Activated T-helper 17 cell treated with anti-CD3 and anti-CD28 coated beads, Interleukin-2, amount 50 U/mL, for 72 hours (primary cell): ENCODE measurements at places on chromosomes 1 and 21.

DNA sequence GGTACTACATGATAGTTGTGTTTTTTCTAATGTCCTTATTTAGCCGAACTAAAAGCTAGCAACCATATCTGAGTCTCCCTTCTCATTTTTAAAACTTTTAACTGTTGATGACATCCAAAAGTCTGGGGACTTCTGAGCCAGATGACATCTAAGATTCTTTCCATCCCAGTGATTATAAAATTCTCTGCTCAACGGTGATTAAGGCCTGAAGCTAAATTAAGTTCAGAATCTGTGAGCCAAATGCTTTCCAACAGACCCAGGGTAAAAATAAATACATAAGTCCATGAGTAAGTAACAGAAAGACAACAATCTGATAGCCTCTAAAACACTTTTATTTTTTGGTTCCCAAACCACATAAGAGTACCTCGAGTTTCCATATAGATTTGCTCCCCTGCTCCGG is 13.1 kb upstream of the PTP4A2 start:
- no peak for ATAC-seq

DNA sequence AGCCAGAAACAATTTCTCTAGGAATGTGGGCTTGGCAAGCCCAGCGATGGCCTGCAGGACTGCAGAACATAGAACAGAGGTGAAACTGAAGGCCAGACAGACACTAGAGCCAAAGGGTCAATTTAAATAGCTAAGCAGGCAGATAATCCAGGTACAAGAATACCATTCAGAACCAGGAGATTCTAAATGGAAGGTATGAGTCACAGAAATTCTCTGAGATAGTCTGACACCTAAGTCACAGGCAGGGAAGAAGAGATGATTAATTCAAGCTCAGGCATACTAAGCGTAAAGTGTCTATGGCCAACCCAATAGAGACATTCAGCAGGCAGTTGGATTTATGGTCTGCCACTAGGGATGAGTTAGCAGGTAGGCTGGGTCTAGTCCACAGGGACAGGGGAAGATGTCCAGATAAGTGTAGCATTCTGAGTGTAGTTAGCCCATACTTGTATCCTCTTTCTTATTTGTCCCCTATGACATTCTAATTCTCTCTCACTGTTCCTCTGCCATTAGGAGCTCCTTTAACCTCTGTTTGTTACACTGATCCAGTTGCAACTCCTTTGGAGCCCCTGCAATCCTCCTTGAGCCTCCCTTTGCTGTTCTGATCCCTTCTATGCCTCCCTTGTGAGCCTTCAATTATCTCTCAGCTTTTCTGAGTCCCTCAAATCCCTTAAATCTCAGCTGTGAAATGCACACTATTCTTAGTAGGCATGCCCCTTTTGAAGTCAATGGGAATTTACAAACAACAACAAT is 383.8 kb downstream of the LMO4 start:
- ATAC-seq: no peak

- ATAC-seq: peak; percentile 97
These were observed 21.7 kb upstream of the IL12RB2 start for GRCh38 chr1:67285780-67286488.

DNA sequence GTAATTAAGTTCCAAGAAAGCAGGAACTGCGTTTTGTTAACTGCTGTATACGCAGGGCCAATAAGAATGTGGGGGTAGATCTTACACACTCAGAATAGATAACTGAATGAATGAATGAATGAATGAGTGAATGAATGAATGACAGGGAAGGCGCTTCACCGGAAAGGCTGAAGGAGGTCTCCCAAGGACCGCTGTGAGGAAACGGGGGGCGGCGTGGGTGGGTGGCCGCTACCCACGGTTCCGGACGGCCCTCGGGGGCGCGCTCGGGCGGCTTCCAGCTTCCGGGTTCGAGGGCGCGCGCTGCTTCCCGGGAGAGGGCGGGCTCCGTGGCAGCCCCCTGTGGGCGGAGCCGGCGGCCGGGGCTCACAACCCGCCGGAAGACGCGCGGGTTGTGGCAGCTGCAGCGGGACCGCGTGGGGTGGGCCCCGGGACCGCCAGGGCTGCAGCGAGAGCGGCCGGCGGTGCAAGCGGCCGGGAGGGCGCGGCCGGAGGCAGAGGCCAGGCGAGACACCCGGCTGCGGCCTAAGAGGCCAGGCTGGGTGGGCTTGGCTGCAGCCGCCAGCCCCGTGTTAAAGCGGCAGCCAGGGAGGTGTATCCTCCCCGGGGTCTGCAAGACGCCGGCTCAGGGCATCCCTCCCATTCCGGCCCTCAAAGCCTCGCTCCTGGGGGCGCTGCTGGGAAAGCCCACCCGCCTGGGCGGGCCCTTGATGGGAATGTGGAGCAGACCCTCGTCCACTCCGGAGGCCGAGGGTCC is at the start of gene ZFP69:
Gene ZFP69, plus strand, starts transcription at position 367 of the 754 bp plus-strand sequence. CDS start 2,072 bp downstream, outside the sequence.
- ATAC-seq: peak; percentile 89

DNA sequence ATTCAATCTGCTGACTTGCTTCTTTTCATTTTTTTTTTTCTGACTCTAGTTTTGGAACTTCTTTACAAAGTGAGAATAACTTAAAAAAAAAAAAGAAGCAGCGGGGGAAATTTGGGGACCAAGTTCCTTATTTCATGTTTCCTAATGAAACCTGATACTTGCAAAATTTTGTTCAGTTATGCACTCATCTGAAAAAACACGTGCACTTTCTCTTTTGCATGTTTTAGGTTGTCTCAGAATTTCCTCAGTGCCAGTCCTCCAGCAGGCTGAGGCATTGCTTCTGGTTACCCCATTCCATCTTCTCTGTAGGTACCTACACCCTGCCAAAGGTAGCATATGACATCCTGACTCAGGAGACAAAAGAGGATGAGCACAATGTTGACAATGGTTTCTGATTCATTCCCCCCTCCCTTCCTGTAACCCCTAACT is 299.7 kb downstream of the GRIK1 start:
- ATAC-seq: no peak

DNA sequence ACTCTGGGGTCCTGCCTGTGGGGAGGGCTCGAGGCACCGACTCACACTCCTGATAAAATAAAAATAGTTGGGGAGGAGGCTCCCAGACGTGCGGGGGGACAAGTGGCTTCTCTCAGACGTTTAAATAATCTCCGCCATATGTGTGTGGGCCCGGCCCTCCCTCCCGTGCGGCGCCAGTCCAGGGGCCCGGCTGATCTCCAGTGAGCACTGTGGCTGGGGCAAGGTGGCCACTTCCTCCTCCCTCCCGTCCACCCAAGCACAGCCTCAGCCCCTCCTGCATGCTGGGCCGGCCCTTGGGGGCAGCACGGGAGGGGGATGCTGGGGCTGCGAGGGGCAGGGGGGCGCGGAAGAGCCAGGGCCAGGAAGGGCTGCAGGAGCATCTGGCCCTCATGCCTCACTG is 4.0 kb upstream of the PLCH2 start:
- ATAC-seq: no peak

- ATAC-seq: no peak
These were observed 76.3 kb downstream of the ADARB1 start for GRCh38 chr21:45150638-45151131.

DNA sequence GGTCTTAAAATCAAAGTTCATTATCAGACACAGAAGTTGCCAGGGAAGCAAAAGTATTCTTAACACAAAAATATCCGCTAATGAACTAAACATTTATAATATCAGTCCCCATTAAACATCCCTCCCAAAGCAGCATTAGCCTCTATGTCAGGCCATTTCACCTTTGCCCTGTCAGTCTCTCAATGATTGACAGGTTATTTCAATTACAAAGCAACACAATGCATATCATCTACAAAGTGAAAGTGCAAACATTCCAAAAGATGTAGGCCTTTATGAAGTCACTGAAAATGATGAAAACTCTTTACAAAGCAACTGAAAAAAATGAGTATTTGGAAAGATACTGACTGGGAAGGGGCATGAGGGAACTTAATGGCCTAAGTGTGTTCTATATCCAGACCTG is 14.1 kb downstream of the ENAH start:
- ATAC-seq: no peak

DNA sequence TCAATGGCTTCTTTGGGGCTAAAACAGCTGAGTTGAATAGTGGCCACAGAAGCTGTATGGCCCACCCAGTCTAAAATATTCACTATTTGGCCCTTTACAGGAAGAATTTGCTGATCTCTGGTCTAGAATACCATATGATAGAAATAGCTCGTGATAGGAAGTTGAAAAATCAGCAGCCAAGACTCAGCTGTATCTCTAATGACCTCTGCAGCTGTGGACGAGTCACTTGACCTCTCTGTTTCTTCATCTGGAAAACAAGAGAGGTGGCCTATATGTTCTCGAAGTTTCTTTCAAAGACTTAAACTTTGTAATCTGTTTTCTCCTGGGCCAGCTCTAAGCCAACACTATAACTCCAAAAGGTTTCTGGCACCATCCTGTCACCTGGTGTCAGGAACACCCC is 129.2 kb downstream of the ZBTB18 start:
- no peak for ATAC-seq

GRCh38 chr21:34845521-34846451 is 177.0 kb downstream of the CLIC6 start:
- peak; percentile 97 for ATAC-seq

DNA sequence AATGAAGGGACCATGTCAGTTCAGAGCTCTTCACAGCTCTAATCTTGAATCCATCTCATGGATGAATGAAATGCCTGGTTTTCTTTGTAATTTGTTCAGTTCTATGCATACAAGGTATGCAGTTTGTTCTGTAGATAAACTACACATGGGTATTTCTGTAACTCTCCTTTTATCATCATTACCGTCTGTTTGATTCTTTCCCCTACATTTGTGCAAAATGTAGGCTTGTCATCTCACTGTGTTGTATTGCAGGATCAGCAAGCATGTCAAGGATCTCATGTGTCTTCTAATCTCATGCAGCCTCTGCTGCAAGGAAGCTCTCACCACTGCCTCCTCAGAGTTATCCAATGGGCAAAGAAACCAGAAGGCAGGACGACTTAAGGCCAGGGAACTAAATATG is 79.3 kb downstream of the OLFML2B start:
- ATAC-seq: no peak

GRCh38 chr1:29668551-29669157 is 432.3 kb downstream of the PTPRU start:
- ATAC-seq: no peak

DNA sequence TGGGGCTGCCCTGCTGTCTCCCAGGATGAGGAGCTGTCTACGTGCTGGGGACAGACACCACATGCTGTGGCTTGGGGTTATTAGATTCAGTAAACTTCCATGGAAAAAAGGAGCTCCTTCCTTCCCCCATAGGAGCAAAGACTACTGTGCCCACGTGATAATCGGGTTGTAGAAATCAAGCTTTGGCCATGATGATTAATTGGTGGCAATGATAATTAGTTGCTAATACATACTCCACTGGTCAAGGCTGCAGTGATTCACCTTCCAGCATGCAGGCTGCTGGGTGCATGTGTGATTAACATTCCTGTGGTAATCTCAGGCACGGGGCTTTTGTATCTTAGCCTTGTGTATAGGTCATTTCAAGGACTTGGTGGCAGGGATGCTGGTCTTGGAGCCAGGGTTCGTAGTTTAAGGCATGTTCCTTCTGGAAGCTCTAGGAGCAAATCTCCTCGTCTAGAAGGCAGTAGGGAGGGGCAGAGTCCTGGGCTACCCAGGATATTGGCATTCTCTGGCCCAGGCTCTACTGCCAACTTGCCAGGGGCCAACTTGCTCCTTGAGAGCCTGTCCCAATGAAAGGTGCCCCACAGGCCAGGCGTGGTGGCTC is 41.4 kb downstream of the TMCO4 start:
- ATAC-seq: no peak

DNA sequence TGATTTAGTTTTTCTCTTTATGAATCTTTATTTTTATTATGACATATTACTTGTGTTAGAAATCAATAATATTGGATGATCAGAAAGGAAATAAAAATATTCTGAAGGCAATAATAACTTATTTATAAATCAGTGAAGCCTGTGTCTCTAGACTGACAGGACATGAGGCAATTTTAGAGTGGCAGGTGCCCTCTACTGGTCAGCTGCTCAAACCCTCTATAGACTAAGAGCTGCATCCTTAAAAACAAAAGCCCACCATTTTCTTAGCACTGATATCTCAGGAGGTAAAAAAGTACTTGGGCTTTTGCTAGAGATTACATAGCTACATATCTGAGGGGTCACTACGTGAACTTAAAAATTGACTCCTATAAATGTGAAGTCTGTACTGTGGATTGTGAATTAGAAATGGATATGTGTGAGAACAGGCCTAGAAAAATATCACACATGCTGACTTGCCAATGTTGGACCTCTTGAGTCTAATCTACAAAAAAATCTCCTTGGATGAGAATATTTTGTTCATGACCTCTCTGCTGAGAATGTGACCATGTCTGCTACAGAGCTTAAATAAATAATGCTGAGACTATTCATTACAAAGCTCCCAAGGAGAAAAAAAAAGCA is 597.9 kb upstream of the ADAMTS5 start:
- no peak for ATAC-seq

DNA sequence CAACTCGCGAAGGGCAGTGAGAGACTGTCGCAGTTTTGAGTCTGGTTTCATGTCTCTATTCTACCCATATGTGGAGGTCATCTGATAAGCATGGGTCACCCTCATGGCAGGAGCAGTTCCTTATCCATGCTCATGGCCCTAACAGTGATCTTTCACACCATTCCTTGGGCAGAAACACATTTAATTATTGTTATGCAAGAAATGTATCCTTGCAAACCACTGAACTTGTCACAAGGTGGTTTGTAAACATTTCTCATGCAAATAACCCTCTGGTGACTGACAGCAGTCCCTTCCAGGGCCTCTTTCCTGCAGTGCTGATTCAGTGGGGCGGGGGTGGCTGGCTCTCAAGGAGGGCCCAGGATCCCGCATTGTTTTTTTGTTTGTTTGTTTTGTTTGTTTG is 421.4 kb upstream of the RUNX1 start:
- ATAC-seq: no peak

GRCh38 chr1:29275435-29275834 is 39.1 kb downstream of the PTPRU start:
- ATAC-seq: no peak

DNA sequence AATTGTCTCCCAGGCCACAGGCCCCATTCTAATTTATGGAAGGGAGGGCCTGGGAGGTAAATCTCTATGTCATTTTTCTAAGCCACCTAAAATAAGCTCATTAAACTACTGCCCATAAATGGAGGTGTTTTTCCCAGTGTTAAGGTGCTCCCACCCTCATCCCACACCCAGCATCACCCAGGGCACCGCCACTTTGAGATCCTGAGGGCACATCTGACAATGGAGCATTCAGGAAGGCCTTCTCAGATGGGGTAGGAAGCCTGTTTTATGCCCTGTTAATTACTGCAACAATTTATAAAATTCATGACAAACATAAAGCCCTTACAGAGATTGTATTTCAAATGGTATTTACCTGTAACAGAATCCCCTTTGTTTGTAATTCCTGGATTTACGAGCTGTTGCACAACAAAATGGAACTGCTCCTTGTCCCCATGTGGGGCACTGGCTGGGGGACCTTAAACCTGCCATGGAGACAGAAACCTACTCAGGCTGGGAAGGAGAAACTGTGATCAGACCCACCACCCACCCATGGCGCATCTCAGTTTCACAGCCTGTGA is 319.5 kb upstream of the USP24 start:
- ATAC-seq: no peak

GRCh38 chr1:25051504-25051903 is 121.4 kb upstream of the RUNX3 start:
- ATAC-seq: no peak
